ENCODE measurements at places on chromosomes 1 and 21.

DNA sequence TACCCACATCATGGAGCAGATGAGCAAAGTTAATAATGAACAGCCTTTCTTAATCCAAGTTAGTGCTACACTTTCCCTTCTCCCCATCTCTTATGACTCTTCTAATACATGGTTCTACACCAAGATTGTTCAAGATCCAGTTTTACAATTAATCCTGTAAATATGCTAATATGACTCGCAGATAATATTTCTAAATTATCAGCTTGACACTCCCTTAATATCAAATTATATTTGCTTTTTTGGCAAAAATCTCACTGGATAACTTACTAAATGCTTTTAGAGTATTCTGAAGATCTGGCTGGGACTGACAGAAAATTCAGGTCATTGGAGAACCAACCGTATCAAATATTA, 24.4 kb upstream of the CR1L start:
- no peak for DNase-seq

- DNase-seq: no peak
Measured at GRCh38 chr1:115555446-115555845, 86.3 kb upstream of the VANGL1 start.

DNA sequence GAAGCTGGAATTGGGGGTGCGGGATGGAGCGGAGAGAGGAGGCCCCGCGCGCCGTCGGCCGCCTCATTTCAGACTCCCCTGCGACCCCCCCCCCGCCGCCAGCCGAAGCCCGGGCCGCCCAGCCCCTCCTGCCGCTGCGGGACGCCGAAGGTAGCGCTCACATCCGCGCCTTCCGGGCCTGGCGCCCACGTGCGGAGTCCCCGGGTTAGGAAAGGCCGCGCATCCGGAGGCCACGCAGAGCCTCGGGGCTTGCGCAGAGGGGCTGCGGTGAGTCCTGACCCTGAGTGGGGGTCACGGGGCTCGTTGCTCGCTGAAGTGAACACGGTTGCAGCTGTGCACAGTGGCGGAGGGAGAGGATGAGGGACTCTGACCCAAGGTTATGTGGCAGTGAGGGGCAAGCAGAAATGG, 552 bp upstream of the ZNF496 start:
- DNase-seq: peak; percentile 88

DNA sequence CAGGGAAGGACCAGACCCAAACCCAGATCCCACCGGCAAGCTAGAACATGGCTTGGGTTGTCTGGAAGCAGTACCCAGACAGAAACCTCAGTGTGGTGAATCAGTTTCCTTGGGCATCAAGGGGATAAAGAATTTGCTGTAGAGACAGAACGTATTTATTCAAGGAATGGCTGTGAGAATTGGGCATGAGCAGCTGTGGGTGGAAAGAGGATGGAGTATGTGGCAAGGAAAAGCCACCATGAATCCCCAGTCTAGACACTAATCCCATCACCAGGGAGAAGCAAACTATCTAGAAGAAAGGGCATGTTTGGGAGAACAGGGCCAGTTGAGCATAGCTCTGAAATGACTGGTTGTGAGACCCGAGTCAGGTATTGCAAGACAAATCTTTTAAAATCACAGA, 109.2 kb downstream of the TOMM20 start:
- DNase-seq: no peak

DNA sequence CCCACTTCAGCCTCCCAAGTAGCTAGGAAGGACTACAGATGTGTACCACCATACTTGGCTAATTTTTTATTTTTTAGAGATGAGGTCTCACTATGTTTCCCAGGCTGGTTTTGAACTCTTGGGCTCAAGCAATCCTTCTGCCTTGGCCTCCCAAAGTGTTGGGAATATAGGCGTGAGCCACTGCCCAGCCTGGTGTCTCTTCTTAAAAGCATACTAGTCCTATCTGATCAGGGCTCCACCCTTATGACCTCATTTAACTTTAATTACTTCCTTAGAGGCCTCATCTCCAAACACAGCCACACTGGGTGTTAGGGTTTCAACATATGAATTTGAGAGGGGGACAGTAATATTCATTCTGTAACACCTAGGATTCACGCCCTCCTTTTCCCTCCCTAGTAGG, 130.9 kb downstream of the GLIS1 start:
- no peak for DNase-seq

All from NCI-H69 (cell line).